Effector memory CD4-positive, alpha-beta T cell (primary cell): ENCODE measurements at places on chromosomes 12 and 14.

DNA sequence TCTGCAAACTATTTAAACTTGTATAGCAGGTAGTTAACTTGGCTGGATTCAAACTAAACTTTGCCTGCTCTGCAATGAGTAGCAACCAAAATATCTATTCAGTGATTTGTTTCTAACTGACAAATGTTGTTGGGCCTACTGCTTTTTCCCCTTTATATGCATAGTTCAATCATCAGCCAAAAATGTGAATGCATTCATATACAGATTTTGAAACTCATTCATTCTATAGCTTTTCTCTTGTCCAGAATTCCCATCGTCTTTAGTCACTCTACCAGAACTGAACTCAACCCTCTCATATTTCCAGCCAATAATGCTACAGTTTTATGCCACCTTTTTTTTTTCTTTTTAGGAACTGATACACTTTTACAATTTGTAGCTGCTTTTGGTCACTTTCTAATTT is 599.8 kb downstream of the RPL10L start:
- no peak for DNase-seq

- DNase-seq: no peak
Measured at GRCh38 chr12:31234053-31234840, 91.7 kb downstream of the SINHCAF start.

- no peak for DNase-seq
Measured at GRCh38 chr12:75974323-75975187, 57.0 kb downstream of the PHLDA1 start.

DNA sequence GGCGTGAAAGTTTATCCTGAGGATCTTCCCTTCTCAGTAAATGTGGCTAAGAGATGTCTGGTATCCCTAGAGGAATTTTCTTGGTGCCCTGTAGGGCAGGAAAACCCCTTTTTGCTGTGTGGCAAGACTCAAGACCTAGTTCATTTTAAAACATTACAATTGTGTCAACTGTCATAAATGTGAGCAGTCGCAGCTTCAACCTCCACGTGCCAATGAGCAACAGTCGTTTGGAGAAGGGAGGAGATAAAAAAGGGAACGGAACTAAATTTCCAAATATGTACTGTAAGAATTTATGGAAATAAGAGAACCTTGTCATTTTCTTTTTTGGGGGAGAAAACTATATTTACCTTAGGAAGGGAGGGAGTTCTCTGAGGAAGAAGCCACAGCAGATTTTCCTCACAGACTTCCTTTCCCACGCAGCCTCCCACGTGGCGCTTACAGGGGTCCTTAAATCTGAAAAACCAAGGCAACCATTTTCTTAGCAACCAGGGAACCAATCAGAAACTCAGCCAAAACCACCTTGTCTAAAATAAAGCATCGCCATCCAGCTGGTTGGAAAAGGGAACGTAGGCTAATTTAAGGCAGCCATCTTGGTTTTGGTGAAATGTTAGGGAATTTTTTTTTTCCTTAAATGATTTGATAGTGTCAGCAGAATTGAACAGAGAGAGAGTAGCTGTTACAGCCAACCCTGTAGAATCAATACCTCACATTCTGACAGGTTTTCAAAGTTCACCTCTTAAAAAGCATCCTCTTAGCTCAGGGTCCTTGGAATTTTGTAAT is 99.1 kb downstream of the FIGNL2 start:
- no peak for DNase-seq

GRCh38 chr12:132063491-132063890 is 80.6 kb downstream of the DDX51 start:
- DNase-seq: no peak

- DNase-seq: no peak
Measured at GRCh38 chr14:49947506-49947905, 54.6 kb downstream of the ARF6 start.

GRCh38 chr12:997505-997904 is 6.5 kb downstream of the ERC1 start:
- DNase-seq: no peak

DNA sequence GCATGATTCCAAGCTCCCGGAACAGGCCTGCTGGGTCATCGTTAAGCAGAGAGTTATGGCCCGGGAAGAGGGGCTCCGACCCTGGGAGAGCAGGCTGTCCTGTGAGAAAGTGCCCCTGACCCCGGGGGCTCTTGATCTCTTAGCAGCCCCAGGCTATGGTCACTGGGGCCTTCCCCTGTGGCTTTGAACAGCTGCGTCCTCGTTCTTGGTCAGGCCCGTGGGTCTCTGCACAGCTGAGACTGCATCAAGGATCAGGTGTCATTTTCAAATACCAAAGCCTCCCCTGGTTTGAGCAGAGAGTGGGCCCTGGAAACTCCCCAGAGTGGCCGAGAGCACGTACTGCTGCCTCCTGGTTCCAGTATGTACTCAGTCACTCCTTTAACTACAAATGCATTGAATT is 114.8 kb downstream of the ESRRB start:
- no peak for DNase-seq

- DNase-seq: no peak
Measured at GRCh38 chr12:47731723-47732122, 6.4 kb upstream of the ENDOU start.

- DNase-seq: no peak
Measured at GRCh38 chr12:28237423-28237822, 47.2 kb downstream of the CCDC91 start.

DNA sequence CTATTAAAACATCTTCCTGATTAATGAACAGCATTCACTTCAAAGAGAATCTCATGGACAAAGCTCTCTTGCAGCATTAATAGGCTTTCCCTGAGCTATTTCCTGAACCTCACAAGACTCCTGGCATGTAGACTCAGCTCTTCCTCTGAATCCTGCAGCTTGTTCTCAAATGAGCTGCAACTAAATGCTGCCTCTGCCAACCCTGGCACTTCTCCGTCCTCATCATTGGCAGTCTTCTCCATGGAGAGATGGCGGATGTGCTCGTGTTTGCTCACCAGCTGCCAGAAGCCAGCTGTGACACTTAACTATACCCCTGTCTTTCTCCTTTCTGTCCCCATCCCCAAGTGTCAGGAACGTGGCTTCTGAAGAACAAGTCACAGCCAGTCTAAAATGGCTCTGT is 232.1 kb downstream of the FOXN3 start:
- no peak for DNase-seq

DNA sequence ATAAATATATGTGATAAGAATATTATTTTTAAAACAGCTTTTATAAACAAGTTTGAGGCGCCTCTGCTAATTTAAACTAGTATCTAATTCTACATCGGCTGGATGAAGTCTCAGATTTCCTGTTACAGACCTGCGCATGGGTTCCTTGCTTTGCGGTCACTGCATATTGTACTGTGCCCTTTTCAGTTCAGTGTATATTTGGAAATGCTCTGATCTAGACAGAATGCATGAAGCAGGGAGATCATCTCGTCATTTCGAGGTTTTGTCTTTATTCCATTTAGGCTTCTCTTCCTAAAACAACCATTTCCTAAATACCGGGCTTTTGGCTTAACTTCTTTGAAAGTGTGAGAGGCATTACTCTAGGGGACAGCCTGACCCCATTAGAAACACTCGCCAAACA is 25.6 kb downstream of the CRACR2A start:
- no peak for DNase-seq

- DNase-seq: no peak
Measured at GRCh38 chr12:2690348-2691005, 104.3 kb upstream of the FKBP4 start.

DNA sequence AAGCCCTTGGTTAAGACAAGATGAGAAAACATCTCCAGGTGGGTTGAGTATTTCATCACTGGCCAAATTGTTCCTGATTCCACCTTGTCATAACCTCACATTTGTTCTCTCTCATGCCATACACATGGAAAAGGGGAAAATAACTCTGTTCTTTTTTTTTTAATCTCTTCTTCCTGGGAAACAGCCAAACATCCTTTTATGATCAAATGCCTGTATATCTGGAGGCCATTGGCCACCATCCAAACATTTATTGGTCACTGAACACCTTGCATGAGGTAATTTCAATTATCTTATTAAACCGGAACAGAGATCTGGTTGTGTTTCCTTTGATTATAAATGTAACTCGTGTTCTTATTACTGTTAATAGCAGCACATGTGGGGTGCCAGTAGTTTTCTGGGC is 469.6 kb downstream of the NPAS3 start:
- DNase-seq: no peak

DNA sequence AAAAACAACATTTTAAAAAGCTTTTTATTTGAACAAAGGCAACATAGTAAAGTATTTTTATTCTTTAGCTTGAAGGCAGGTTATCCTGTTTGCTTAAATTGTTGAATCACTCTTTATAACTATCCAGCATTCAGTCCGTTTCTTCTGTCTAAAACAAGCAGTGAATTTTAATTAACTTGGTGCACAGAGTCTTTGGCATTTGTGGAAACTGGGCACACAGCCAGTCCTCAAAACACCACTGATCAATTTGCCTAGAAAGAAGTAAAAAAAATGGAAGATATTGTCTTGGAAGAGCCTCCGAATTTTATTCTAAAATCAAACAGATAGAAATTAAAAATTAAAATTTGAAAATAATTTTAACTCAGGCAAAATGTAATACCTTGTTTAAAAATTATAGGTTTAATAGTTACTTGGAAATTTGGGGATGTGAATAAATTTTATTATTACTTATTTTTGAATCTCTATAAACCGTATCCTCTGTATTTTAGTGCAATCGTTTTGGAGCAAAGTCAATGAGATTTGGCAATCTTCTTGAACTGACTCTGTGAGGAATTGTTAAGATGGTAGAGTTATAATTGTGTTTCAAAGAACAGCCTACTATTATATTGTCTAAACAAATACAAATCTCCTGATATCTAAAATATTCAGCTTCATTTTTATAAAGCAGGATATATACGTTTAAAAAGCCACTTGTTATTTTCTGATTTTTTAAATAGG is 927.0 kb downstream of the SLC16A7 start:
- no peak for DNase-seq
